ENCODE measurements at places on chromosomes 1 and 21.

DNA sequence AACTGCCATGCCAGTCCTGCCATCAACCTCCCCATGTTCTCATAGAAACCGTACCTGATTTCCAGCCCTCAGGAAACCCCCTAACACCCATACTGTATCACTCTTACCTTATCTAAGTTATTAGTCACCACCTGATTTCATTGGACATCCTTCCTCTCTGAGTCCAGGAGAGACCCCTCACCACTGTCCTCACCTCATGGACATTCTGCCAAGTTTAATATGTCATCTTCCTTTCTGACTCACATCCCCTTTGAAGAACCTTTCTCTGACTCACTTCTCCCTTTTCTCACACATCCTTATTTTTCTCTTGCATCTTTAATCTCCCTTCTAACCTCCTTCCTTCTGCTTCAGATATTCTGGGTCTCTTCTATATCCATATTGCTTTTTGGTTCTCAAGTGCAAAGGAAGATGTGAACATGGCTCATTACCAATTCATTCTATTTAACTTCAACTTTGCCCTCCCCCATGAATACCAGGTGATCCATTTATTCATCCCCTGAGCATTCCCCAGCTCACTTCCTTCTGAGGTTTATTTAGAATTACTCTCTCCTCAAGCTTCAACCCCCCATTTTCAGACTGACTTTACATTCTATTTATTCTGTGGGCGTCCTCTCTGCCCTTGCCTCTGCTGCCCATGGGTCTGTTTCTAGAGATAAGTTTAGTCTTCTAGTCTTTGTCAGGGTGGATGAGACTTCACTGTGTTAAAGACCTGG is 206.8 kb upstream of the ESRRG start:
- no peak for DNase-seq

- DNase-seq, result no peak
Observed at GRCh38 chr1:109434484-109434883, 8.2 kb upstream of the PSMA5 start.

DNA sequence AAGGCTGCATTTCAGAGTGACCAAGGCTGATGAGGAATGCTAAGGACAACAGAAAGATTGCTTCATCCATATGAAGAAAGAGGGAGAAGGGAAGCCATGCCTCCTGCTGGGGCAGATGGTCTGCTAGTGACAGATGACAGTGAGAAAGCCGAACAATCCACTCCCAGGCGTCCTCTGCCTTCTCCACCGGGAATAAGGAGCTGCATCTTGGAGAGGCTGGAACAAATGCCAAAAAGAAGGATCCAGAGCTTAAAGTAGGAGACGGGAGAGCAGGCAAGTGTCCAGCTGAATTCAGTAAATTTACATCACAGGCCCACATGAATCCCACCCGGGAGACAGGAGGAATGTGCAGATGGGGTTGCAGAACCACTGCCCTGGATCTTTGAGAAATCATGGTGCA is 33.4 kb downstream of the DDX20 start:
- DNase-seq, result no peak

- no peak for DNase-seq
Observed at GRCh38 chr1:61332196-61332753, 249.9 kb downstream of the NFIA start.

DNA sequence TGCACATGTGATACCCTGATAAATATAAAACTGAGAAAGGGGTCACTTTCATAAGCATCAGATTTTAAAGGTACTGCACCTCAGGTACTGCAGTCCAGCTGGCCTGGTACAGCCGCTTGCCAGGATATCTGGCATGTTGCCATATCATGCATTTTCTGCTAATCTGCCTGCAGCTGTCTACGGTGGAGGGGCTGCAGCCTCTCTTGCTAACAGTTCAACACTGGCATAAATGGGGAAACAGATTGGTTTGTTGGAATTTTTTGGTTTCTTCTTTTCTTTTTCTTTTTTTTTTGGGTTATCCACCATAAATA is 71.5 kb downstream of the MIS18A start:
- no peak for DNase-seq

DNA sequence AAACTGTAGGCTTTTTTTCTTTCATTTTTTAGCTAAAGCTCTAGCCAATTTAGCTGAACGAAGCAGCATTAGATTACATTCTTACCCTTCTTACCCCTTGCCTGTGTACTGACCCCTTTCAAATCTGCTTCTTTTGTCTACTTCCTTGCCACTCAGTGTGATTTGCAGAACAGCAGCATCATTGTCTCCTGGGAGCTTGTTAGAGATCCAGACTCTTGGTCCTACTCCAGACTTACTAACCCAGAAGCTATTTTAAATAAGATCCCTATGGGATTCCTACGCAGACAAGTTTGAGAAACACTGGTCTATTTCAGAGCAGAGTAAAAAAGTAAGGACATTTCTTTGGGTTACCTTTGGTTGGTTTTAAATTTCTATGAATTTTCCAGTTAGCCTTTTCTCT is 13.8 kb downstream of the LRRC39 start:
- DNase-seq, result no peak
